GM23338 (cell line): ENCODE measurements at places on chromosomes 2 and 18. TPM values are rescaled to one million over a fixed set of nuclear protein-coding genes. Genes with fewer than 3 reads are reported as not detected.

DNA sequence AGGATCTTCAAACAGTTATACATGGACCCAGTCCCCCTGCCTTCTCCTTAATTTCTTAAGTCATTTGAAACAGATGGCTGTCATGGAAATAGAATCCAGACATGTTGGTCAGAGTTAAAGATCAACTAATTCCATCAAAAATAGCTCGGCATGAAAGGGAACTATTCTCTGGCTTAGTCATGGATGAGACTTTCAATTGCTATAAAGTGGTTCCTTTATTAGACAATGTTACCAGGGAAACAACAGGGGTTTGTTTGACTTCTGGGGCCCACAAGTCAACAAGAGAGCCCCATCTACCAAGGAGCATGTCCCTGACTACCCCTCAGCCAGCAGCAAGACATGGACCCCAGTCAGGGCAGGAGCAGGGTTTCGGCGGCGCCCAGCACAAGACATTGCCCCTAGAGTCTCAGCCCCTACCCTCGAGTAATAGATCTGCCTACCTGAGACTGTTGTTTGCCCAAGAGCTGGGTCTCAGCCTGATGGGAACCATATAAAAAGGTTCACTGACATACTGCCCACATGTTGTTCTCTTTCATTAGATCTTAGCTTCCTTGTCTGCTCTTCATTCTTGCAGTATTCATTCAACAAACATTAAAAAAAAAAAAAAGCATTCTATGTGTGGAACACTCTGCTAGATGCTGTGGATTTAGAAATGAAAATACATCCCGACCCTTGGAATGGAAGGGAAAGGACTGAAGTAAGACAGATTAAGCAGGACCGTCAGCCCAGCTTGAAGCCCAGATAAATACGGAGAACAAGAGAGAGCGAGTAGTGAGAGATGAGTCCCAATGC, 4.6 kb downstream of the TTR start:
- no peaks in the 10 kb centered on the region for H3K4me1 ChIP-seq
- no peak overlapping the region for H3K27ac ChIP-seq
- no peak for DNase-seq
- no peaks in the 10 kb centered on the region for H3K36me3 ChIP-seq

- no peak overlapping the region for H3K4me3 ChIP-seq
- H3K27me3 ChIP-seq, result no peaks in the 10 kb centered on the region
- no peak for DNase-seq
- H3K36me3 ChIP-seq, result no peaks in the 10 kb centered on the region
Measured at GRCh38 chr2:232901736-232902578, 31.9 kb downstream of the SNORC start.

The UGT1A4 gene
- not detected in 2 replicates for polyA plus RNA-seq

The IL1RN gene
- not detected in 2 replicates for polyA plus RNA-seq

- H3K36me3 ChIP-seq, result no peaks in the 10 kb centered on the region
- H3K4me3 ChIP-seq, result no peak overlapping the region
- H3K4me1 ChIP-seq, result no peaks in the 10 kb centered on the region
- no peaks in the 10 kb centered on the region for H3K27me3 ChIP-seq
Measured at GRCh38 chr2:20997953-20998722, 45.7 kb downstream of the APOB start.

The MOGAT1 gene
- polyA plus RNA-seq, result 0.63 and 0.86 TPM in 2 replicates

DNA sequence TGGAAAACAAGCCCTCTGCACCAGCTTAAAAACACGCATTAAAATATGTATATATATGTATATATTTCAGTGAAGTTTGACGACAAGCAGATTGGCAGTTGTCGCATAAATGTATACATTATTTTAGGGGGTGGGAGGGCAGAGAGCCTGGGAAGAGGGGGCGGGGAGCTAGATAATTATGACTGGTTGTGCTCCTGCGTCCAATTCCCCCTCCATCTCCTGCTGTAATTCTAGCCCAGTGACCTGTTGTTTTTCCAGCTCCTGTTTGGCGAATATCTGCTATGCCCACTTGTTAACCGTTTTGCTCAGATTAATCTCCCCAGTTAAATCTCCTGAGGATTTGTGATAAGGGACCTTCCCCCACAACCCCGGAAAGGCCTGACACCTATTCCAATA, 656 bp downstream of the UNC80 start:
- H3K4me3 ChIP-seq, result peak overlapping the region; percentile 63
- H3K27ac ChIP-seq, result no peak overlapping the region
- H3K27me3 ChIP-seq, result peaks cover 57% of the 10 kb centered on the region
- peak; percentile 18 for DNase-seq

DNA sequence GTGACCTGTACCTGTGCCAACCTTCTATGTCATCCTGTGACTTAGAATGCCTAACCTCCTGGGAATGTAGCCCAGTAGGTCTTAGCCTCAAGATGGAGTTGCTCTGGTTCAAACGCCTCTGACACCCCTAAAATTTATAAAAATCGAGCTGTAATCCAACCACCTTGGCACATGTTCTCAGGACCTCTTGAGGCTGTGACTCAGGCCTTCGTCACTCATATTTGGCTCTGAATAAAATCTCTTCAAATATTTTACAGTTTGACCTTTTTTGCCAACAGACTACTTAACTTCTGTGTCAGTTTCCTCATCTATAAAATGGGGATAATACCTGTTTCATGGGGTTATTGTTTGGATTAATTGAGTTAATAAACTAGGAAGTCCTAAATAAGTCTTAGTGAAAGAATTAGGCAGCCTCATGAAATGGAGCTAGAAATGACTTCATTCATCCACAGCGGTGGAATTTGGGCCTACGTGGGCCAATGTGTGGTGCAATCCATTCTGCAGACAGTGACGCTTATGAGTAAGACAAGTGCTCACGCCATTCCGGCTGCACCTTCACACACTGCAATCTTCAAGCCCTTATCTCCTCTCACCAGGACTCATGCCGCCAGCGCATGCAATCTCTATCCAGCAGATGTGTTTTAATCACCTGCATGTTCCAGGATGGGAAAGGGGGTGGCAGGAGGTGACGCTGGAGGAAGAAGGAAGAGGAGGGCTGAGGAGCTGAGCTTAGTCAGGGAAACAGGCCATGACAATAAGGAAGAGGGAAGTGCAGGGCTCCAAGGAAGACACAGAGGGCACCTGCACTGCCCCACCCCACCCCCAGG, 2.0 kb upstream of the UBE2F start:
- H3K27me3 ChIP-seq, result no peaks in the 10 kb centered on the region
- H3K27ac ChIP-seq, result no peak overlapping the region
- H3K4me1 ChIP-seq, result peaks cover 19% of the 10 kb centered on the region
- H3K36me3 ChIP-seq, result no peaks in the 10 kb centered on the region

DNA sequence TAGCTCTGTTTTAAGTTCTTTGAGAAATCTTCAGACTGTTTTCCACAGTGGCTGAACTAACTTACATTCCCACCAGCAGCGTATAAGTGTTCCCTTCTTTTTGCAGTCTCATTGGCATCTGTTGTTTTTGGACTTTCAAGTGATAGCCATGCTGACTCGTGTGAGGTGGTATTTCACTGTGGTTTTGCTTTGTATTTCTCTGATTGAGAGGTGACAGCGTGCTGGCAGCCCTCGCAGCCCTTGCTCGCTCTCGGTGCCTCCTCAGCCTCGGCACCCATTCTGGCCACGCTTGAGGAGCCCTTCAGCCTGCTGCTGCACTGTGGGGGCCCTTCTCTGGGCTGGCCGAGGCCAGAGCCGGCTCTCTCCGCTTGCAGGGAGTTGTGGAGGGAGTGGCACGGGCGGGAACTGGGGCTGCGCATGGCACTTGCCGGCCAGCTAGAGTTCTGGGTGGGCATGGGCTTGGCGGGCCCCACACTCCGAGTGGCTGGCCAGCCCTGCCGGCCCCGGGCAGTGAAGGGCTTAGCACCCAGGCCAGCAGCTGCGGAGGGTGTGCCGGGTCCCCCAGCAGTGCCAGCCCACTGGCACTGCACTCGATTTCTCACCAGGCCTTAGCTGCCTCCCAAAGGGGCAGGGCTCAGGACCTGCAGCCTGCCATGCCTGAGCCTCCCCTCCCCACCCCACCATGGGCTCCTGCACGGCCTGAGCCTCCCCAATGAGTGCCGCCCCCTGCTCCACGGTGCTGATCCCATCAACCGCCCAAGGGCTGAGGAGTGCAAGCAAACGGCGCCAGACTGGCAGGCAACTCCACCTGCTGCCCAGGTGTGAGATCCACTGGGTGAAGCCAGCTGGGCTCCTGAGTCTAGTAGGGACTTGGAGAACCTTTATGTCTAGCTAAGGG, 151.8 kb downstream of the IRS1 start:
- no peak for DNase-seq
- no peaks in the 10 kb centered on the region for H3K27me3 ChIP-seq
- no peak overlapping the region for H3K4me3 ChIP-seq
- H3K36me3 ChIP-seq, result no peaks in the 10 kb centered on the region
- H3K4me1 ChIP-seq, result no peaks in the 10 kb centered on the region

DNA sequence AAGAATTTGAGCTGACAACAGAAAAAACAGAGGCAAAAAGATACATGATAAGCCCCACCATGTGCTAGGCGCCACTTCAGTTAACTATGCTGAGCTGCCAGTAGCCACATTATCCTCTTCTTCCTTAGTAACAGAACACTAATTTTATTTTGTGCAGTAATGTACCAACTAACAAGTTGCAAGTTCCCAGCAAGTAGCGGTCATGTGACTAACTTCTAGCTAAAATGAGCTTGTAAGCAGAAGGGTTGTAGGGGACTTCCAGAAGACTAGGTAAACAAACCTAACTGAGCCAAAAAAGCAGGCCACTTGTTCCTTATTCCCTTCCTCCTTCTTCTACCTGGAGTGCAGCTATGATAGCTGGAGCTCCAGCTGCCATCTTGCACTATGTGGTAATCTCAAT, 75.5 kb downstream of the DTNB start:
- H3K36me3 ChIP-seq, result no peaks in the 10 kb centered on the region
- peaks cover 13% of the 10 kb centered on the region; the same call in 1 of the 2 replicates for H3K4me1 ChIP-seq
- H3K4me3 ChIP-seq, result no peak overlapping the region
- H3K27ac ChIP-seq, result no peak overlapping the region

DNA sequence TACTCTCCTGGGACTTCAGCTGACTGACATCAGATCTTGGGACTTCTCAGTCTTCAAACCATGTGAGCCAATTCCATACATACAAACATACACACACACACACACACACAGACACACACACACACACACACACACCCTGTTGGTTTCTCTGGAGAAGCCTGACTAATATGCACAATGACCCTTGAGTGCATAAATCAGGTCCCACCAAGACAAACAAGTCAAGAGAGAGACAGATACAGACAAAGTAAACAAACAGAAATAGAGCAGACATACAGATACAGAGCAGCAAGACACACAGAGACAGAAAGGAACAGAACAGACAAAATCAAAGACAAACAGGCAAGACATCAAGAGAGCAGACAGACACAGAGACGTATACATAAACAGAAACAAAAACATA, 43.8 kb upstream of the DDX18 start:
- no peaks in the 10 kb centered on the region for H3K27me3 ChIP-seq
- H3K4me1 ChIP-seq, result peaks cover 7% of the 10 kb centered on the region; the same call in 1 of the 2 replicates
- no peaks in the 10 kb centered on the region for H3K36me3 ChIP-seq
- H3K27ac ChIP-seq, result no peak overlapping the region
- no peak for DNase-seq

GRCh38 chr2:1209761-1210160, 203.5 kb upstream of the TPO start:
- H3K27me3 ChIP-seq, result no peaks in the 10 kb centered on the region
- no peaks in the 10 kb centered on the region for H3K4me1 ChIP-seq
- DNase-seq, result no peak
- no peak overlapping the region for H3K27ac ChIP-seq
- no peak overlapping the region for H3K4me3 ChIP-seq

DNA sequence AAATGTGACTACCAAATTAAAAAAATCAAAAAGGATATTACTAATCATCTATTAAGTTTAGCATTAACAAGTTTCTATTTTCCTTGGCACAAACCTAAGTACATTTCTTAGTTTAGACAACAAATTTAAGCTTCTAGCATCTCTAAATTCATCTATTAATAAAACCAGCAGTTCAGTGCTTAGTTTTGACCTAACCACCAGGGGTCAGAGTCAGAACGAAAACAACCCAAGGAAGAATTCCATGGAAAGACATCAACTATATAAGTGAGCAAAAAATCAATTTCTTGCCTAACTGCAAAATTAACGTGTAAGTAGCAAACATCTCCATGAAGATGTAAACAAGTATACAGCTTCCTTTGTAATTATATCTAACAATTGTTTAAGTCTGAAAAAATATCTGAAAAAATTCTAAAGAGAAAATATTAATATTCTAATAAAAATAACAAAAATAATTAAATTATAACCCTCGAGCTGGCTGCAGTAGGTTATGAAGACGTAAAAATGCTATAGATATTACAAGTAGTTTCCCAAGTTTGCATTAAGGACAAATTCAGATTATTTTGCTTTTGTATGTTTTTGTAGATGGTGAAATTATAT, 83.7 kb downstream of the CERKL start:
- DNase-seq, result peak; percentile 72
- H3K4me3 ChIP-seq, result no peak overlapping the region
- H3K4me1 ChIP-seq, result peaks cover 5% of the 10 kb centered on the region; the same call in 1 of the 2 replicates
- H3K36me3 ChIP-seq, result no peaks in the 10 kb centered on the region

- no peak overlapping the region for H3K4me3 ChIP-seq
- H3K27me3 ChIP-seq, result no peaks in the 10 kb centered on the region
- no peak for DNase-seq
- H3K36me3 ChIP-seq, result peaks cover 3% of the 10 kb centered on the region; the same call in 1 of the 2 replicates
- H3K4me1 ChIP-seq, result no peaks in the 10 kb centered on the region; the same call in 1 of the 2 replicates
Measured at GRCh38 chr18:8779251-8779650, 73.9 kb downstream of the MTCL1 start.

DNA sequence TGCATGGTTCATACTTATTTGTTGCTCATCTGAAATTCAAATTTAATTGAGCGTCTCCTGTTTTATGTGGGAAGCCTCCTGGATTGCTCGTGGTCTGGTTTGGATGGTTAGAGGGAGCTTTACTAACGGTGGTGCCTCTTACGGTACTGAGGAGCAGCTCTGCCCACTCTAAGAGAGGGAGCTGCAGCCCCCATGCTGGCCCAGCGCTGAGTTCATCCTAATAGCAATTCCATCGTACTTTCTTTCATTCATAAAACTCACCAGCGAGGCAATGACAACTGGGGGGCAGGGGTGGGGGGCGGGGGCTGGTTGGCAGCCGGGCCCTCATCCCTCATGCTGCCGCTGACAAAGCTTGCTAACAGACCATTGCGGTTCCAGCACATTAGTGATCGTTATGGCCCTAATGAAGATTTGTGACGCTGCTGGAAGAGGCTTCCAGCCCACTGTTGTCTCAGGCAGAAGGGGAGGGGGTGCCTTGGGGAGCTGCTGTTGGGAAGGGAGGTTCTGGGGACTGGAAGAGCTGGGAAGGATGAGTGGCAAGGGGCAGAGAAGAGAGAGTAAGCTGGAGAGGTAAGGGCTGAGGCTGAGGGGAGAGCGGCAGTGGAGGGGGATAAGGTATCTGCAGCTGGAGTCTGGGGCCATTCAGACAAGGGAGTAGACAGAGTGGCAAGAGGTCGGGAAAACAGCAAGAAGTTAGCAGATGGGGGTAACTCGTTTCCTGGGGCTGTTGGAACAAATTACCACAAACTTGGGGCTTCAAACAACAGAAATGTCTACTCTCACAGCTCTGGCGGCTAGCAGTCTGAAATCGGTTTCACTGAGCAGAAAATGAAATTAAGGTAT, 238.1 kb downstream of the LPIN1 start:
- H3K4me1 ChIP-seq, result peaks cover 2% of the 10 kb centered on the region; the same call in 1 of the 2 replicates
- no peaks in the 10 kb centered on the region for H3K27me3 ChIP-seq
- H3K4me3 ChIP-seq, result no peak overlapping the region
- no peak for DNase-seq
